ENCODE measurements at places on chromosomes 12 and 14. TPM values are rescaled to one million over a fixed set of nuclear protein-coding genes. Genes with fewer than 3 reads are reported as not detected.

The KRT71 gene
- not detected for total RNA-seq

The SERPINA9 gene
- not detected for total RNA-seq

The WASHC3 gene
- 25.6 TPM for total RNA-seq

The ASCL1 gene
- total RNA-seq: not detected

The SLC25A47 gene
- not detected for total RNA-seq

The CFAP54 gene
- 0.38 TPM for total RNA-seq

The VRTN gene
- total RNA-seq: not detected

The MBD6 gene
- 43.5 TPM for total RNA-seq
